ENCODE measurements at places on chromosomes 7 and 10.

- no peaks in the 10 kb centered on the region for H3K27me3 ChIP-seq
- H3K27ac ChIP-seq: peak overlapping the region; percentile 50
- H3K4me1 ChIP-seq: no peaks in the 10 kb centered on the region
- H3K4me3 ChIP-seq: peak overlapping the region; percentile 63
- no peaks in the 10 kb centered on the region for H3K36me3 ChIP-seq
- peak; percentile 89 for DNase-seq
Observed at GRCh38 chr10:3173171-3173878, 743 bp upstream of the PITRM1 start.

- peak overlapping the region; percentile 18 for H3K27ac ChIP-seq
- H3K4me3 ChIP-seq: peak overlapping the region; percentile 26
- 0 out of 2 replicates have a peak, but pooled peaks cover 5% of the 10 kb centered on the region for H3K4me1 ChIP-seq
- H3K36me3 ChIP-seq: no peaks in the 10 kb centered on the region
Observed at GRCh38 chr7:52017802-52018679, 701.4 kb upstream of the COBL start.

DNA sequence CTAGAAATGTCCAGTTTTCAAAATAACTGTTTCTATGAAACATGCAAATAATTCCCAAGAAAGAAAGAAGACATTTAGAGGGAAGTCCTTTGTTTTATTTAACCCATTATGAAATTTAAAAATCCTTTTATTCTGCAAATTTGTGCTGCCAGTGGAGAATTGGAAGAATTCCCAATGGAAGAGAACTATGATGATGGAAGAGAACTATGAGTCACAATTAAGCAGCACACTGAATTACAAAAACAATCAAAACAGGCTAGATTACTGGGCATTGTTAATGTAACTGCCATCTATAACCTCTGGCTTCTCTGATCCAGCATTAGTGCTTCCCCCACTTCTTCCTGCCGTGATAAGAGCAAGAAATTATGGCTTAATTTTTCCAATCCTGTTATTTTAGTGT is 126.2 kb upstream of the FEZF1 start:
- H3K4me3 ChIP-seq: no peak overlapping the region
- no peaks in the 10 kb centered on the region for H3K36me3 ChIP-seq
- peaks cover 15% of the 10 kb centered on the region for H3K4me1 ChIP-seq
- H3K27me3 ChIP-seq: no peaks in the 10 kb centered on the region
- DNase-seq: no peak

GRCh38 chr7:105649727-105650381 is 68.6 kb upstream of the EFCAB10 start:
- no peaks in the 10 kb centered on the region for H3K36me3 ChIP-seq
- no peak for DNase-seq
- H3K27ac ChIP-seq: no peak overlapping the region
- no peak overlapping the region for H3K4me3 ChIP-seq

GRCh38 chr10:86413046-86413728 is 46.6 kb upstream of the GRID1 start:
- H3K27me3 ChIP-seq: no peaks in the 10 kb centered on the region
- H3K4me1 ChIP-seq: peaks cover 38% of the 10 kb centered on the region
- peak overlapping the region; percentile 11 for H3K4me3 ChIP-seq
- peak overlapping the region; percentile 91 for H3K27ac ChIP-seq

All from MM.1S (cell line).